Fibroblast of skin of right quadriceps (primary cell): ENCODE measurements at places on chromosomes 1 and 21.

DNA sequence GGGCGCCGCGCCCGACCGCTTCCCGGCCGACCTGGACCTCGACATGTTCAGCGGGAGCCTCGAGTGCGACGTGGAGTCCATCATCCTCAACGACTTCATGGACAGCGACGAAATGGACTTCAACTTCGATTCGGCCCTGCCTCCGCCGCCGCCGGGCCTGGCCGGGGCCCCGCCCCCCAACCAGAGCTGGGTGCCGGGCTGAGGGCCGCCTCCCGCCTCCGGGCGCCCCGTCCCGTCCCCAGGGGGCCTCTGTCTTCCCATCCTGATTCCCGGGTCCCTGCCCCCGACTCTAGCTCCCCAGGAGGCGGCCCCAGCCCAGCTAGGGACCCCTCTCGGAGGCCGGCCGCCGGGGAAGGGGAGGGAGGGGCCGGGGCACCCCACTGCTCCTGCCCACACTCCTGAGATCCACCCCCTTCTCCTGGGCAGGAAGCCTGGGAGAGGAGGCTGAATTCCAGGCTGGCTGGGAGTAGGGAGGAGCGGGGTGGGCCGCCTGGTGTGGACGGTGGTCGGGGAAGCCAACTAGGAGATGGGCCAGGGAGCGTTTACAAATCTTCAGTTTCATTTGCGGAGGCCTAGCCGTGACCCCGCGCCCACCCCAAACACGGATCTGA, 21.4 kb downstream of the FOXO6 start:
- DNase-seq = no peak

DNA sequence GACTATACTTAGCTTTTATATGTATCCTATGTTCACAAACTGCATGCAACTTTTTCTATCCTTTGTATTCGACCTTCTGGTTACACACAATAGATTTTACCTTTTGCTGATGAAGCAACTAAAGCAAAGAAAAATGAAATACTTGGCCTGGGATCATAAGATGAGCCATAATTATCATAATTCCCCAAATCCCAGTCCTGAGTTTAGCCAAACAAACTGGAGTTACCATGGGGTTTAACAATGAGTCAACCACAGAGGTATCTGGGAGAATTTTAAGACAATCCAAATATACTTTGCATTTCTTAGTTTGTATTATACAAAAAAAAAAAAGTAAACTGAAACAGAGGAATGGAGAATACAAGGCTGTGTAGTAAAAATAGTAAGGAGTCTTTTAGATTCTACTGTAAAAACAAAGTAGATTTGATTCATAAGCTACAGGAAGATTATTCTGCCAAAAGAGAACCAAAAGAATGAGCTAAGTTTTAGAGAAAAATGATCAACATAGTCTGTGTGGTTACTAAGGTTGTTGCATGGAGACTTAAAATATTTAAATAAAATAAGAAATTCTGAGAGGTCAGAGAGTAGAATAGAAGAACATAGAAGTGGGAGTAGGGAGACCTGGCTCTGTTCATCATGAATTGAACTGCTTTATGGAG, 60.4 kb upstream of the GORAB start:
- peak; percentile 77 for DNase-seq

GRCh38 chr1:174448974-174449373, 1.2 kb downstream of the GPR52 start:
- DNase-seq = peak; percentile 7

DNA sequence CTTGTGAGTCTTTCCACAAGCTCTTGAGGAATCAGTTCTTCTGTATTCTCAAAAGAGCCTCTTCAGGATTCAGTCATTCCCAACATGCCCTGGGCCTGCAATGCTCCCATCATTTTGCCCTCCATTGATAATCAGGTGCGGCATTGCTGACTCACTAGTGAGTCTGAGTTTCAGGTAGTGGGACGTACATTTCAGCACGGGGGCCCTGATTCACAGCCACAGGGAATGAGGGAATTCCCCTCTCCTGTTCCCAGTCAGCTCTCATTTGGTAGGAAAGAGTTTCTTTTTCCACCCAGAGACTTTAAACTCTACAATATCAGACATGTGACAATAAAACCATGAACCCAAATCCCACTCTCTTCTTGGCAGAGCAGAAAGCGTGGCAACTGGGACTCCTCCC, 3.7 kb upstream of the IRF6 start:
- DNase-seq = no peak

- DNase-seq = no peak
These were observed 757.1 kb downstream of the KCNT2 start for GRCh38 chr1:195851016-195851601.

DNA sequence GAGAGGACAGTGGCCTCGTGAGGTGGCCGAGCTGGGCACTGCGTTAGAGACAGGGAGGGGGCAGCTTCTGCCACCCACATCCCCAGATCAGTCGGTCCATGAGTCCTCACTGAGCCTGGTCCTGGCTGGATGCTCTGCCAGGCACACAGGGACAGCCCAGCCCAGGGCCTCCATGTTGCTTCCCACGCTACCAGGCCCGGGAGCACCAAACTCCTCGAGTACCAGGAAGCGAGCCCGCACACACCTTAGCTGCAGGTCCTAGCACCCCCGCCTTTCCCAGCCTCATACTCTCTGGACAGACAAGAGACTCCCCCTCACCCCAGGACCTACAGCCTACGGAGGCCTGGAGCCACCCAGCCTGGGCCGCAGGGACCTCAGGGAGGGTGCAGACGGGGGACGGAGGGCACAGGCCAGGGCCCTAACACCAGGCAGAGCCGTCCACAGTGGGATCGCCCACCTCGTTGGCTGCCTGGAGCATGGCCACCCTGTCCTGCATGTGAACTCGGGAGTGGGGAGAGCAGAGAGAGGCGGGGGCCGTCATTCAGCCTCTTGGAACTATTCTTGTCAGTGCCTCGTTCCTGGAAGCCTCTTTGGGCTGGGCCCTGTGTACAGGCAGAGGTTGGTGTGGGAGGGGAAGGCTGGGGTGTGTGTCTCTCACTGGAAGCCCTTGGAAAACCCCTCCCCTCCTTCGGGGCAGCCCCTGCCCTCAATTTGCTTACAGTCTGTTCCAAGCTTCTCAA, 90.9 kb upstream of the RUNX3 start:
- DNase-seq = no peak

DNA sequence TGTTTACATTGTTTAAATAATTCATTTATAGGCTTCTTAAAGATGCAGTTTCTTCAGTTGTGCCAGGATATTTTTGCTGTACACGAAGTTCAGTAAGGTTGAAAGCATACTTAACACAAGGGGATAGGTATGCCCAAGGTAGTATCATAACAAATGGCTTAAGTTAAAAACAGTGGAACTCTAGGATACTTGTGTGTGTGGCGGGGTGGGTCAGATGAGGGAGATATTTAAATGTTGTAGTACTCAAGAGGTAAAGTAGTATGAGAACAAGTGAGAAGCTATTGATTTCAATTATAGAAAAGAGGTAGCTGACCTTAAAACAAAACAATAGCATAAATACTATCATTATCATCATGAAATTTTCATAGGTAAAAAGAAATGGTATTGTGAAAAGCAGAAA, 6.2 kb downstream of the LRRC7 start:
- no peak for DNase-seq

- no peak for DNase-seq
These were observed 86.0 kb upstream of the TLR5 start for GRCh38 chr1:223228931-223229528.

DNA sequence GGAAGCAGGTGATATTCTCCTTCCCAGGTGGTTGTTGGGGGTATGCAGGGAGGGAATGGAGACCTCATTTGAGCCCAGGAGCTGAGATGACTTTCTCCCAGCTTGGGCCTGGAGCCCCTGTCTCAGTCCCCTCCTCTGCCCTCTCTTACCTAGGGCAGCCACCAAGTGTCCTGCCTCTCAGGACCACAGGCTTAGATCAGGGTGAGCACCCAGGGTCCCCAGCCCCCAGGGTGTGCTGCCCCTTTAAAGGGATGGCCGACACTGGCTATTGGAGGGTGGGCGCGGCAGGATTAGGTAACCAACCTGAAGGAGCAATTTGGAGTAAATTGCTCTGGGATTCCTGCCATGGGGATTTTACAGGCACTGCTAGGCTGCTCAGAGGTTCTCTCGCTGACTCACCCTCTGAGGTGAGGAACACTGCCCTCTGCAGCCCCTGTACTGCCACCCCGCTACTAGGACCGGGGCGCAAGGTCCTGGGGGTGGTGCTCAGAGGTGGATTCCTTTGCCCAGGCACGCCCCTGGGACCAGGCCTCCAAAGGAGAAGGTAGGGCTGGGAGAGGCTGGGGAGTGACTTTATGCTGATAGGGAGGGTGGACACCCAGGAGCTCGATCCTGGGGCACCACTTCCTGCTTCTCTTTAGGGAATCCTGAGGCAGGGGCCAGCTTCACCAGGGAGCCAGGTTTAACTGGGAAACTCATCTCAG, 1.5 kb downstream of the RPS6KA1 start:
- peak; percentile 53 for DNase-seq

DNA sequence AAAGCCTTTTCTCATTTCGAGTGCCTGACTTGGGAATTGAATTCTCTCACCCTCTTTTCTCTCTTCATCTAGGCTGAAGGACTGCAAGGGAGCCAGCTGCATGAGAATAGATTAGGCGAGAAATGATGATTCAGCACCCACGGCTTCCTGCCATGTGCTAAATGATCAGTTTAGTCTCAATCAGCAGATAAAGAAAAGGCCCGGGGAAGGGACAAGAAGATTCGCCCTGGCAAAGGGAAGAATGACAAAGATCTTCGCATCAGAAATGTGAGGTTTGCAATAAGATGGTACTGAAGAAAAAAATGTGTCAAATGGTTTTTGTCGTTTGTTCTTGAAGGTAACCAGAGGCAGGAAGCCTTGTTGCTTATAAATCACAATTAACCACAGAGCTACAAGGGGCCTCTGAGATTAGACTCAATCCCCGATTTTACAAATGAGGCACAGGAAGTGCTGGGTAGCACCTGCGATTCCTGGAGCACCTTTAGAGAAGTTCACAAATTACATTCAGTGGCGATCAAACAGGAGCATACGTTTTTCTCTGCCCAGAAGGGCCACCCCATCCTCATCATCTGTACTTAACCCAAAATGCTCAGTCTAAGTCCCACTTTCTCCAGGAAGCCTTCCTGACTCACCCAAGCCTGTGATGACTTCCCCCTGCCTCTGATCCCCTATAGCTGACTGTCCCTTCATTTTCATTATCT, 183.4 kb downstream of the ZNF281 start:
- peak; percentile 51 for DNase-seq

- DNase-seq = no peak
These were observed 88.1 kb upstream of the BCAR3 start for GRCh38 chr1:93769777-93770176.

DNA sequence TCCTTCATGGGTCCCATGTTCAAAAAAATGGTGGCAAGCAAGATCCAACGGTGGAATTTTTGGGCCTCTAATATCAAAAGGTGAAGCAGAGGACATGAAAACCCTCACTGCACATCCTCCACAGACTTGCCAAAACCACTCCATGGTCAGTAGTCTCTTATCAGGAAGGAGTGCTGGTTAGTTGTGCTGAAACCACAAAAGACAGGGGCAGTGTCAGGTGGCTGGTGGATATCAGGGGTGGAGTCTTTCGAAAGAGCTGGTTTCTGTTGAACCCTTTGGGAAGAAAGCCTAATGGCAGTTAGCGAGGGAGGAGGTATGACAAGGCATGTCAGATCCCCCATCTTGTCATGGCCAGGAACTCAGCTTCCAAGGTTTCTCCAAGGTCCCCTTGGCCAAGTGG, 395.9 kb upstream of the CAMK1G start:
- no peak for DNase-seq

- no peak for DNase-seq
These were observed 26.5 kb upstream of the PIGV start for GRCh38 chr1:26761217-26761616.

GRCh38 chr1:245453541-245453940, 298.8 kb downstream of the KIF26B start:
- DNase-seq = no peak

GRCh38 chr1:2251786-2252185, 23.7 kb downstream of the SKI start:
- DNase-seq = no peak

DNA sequence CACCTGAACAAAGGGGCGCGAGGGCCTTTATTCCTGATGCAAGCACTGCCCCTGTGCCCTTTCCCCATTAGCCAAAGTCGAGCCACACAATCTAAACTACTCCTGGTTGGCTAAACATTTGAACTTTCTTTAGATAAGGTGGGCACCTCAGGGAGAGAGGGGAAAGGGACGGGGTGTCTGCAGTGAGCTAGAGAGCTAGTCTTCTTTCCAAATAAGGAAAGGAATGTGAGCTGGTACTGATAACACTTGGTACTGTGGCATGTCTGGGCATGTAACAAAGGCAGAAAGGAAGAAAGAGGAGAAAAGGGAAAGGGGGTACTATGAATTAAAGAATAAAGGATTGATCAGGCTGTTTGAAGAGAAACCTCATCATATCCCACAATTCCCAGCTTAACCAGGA, 62.8 kb downstream of the OVGP1 start:
- no peak for DNase-seq

- no peak for DNase-seq
These were observed 1.6 kb upstream of the LAMC1 start for GRCh38 chr1:183021405-183022201.

DNA sequence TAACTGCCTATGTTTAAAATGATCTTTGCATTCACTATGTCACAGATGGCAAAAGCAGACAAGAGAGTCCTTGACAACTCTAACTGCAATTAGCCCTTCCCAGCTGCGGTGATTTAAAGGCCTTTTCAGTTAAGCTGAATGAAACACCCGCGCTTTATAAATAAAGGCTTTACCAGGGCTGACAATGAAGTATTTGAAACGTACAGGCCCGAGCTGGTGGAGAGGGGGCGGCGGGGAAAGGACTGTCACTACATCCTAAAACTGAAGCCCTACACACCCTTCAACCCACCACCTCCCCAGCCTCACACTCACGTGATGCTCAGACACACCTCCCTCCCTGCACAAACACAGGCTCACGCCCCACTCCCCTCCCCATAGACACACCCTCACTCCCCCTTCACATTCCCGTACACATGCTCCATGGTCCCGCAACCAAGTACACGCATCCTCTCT, 45.5 kb downstream of the GRIK3 start:
- no peak for DNase-seq

DNA sequence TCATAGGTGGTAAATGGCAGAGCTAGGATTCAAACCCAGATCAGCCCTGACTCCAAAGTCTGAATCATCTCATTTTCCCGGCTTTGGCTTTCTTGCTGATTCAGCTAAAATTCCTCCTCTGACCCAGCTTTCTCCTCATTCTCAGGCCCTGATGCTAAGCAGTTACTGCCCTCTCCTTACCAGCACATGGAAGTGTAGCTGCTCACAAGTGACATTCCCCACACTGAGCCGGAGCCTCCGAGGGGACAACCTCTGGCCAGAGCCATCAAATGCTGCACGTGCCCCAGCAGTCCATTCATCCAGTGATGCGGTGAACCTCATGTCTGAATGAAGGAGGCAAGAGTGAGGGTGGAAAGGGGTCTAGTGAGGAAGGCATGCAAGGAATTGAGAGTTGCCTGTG, 11.1 kb downstream of the ITGA10 start:
- DNase-seq = no peak

- no peak for DNase-seq
These were observed 17.4 kb downstream of the ACTRT2 start for GRCh38 chr1:3038571-3039181.
